ENCODE measurements at places on chromosomes 5 and 9.

DNA sequence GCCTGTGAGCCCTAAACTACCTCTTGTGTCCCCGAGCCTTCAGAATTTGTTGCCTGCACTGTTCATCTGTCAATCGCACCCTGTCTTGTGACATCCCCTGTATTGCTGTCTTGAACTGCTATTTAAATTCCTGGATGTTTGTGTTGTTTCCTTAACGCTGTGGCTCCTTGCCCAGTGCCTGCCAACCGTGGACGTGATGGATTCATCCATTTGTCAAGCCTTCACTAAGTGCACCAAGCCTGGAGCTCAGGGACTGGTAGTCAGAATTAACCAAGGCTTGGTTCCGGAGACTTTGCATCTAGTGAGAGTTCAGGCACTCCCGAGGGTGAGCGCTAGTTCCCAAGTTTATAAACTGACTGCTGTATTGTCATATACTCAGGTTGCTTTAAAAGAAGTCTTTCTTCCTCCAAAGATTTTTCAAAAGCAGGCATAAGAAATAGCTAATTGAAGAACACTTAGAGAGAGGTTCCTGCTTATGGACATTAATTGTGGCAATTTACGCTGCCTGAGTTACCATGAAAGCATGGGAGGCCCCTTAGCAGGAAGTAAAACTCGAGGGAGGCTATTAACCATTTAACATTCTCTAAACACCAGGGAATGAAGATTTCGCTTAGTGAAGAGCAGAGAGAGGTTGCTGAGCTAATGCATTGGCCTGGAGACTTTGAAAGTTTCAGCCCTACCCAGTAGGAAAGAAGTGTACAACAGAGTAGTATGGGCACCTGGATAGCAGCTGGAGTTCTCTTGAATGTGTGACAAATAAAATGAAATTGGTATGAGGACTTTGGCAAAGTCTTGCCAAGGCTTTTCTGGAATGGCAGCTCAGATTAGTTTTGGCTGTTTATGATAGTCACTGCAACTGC is 29.0 kb downstream of the RGS3 start:
- no peak for DNase-seq

DNA sequence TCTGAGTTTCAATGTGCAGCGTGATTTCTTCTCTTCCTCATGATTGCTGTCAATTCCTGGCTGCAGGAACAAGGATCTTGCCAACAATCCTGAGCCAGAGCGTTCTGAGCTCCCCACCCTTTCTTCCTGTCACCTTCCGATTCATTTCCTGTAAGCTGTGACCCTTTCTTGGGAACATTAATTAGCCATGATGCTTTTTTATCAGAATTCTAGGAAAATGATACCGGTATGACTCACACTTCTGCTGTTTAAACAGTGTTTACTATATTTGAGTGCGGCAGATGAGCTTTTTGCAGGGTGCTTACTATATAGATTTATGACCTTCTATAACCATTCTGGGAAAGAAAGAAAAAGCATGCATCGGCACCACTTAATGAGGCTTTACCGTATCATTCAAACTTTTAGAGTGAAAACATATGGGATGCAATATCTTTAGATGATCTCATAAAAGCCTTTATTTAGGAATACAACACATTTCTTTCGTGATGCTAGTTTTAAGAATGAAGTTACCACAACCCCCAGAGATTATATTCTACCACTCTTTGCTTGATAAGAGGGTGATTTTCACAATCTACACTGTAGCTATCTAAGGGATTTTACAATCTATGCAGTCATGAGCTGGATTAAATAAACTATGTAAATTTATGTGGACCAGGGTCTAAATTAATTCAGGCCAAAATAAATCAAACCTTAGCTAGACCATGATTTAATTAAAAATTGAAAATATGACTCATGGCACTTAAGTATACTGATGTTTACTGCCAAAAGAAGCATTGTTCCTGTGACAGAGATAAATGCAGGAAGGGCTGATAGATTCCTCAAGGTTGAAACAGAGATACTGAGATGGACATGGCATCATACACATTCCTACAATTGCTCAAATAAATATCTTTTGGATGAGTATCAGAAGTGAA is 38.0 kb upstream of the OSMR start:
- peak; percentile 76 for DNase-seq

DNA sequence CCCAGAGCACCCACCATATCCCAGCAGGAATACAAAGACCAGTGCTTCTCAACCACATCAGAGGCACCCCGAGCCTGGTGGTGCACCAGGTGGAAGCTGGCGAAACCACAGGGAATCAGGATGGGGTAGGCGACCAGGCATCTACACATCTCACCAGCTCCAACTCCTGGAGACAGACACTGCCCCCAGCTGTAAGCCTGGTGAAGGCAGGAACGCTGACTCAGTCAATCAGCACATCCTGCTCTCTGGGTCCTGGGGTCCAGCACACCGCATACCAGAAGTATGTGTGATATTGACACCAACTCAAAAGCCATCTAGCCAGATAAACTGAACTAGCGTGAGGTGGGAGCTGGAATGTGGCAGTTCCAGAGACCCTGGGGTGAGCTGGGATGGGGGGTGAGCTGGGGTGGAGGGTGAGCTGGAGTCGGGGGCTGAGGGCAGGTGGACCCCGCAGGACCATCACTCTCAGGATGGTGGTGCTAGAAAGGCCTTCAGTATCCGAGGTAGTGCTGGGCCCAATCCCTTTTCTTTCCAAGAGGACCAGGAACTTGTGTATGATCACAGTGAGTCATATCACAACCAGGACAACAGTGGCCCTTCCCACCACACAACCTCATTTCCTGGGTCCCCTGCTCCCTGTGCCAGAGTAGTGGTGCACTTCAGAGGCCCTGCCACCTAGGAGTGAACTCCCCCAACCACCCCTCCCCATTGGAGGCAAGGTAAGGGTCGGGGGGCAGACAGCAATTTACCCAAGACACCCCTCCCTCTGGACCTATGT is 2.5 kb downstream of the DBN1 start:
- no peak for DNase-seq

DNA sequence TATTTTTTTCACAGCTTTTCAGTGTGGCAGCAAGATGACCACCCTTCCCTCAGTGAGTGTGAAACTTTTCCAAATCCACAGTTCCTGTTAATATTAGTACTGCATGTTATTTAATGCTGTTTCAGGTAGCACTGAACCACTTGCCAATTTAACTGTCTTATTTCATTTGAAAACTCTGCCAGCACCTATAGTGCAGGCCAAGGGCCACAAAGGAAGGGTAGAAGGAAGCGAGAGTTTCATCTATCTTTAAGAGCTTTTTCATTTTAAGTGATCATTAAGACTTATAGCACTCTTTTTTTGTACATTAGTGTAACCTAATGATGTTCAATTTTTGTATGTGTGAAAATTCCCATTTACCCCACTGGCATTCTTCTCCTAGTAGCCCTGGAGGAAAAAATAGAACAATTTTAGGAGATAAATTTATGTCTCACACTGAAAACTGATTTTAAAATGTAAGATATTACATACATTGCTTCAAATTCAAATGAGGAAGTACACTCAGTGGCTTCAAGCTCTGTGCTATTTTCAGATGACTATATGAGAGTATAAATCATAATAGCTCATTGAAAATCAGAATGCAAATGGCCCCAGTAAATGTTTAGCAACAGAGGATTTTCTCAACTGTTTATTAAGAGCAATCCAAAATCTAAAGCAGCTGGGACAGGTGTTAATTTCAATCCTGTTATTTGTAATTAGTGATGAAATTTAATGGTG is 820.5 kb downstream of the PTPRD start:
- no peak for DNase-seq

DNA sequence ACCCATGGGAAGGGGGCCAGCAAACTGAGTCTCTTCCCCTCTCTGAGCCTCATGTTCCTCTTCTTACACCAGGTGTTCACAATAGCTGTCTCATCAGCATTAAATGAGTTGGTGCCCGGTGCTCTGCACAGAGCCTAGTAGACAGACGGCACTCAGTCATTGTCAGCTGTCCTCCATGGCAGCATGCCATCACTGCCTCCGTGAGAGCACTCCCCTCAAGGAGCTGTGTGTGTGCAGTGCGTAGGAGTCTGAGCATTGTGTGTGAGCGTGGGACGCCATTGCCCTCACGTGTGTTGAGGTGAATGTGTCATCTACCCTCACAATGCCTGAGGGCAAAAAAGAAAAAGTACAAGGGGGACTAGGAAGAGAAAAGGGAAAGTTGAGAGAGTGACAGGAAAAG is 536.5 kb downstream of the CDK5RAP2 start:
- no peak for DNase-seq
